ENCODE measurements at places on chromosomes 11 and 22. TPM values are rescaled to one million over a fixed set of nuclear protein-coding genes. Genes with fewer than 3 reads are reported as not detected.
A peak's percentile ranks its signal among the peaks of the same experiment; 100 is the strongest.

Gene KCNK4
- total RNA-seq: not detected

Gene ARHGAP42
- total RNA-seq: 11.2 TPM

GRCh38 chr11:123357990-123358827 lies 71.9 kb upstream of the GRAMD1B start:
- DNase-seq: no peak

GRCh38 chr11:110092515-110093406 lies at the start of gene ZC3H12C:
TSS of gene ZC3H12C (plus strand) at chr11:110093392. CDS start at chr11:110093412, 20 bp downstream.
- peak; percentile 85 for DNase-seq

GRCh38 chr11:130580891-130581492 lies 132.5 kb downstream of the ADAMTS15 start:
- DNase-seq: no peak

DNA sequence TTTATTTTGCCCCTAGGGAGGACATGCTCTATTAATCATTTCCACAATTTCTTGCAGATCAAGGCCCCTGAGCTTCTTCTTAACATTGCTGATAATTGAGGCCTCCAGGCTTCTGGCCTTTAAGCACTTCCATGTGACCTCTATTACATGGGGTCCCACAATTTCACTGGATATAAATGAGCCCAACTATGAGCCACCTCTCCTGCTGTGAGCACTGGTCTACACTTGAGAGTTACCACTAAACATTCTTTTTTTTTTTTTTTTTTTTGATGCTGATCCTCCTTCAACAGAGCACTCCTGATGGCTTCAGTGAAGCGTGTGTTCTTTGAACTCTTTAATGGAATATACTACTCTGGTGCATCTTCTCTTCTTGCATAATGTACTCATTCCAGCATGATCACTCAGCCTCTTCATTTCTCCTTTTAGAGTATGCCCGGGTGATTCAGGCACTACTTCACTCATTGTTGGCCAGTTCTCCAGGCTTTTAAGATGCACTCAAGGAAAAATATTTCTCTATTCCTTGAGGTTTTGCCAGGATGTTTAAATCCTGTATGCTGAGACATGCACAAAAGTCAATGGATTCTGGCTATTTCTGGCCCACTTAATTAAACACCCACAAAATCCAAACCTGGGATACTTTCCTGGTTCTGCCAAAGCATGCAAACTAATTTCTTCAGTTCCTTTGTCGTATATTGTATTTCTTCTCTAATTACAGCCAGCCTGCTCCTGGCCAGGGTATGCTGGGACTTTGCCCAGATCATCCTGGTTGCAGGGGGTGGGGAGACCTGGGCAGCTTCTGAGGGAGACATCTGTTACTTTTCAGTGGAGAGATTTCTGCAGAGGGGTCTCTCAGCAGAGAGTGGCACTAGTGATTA lies 257.8 kb upstream of the LUZP2 start:
- no peak for DNase-seq

Gene FDXACB1
- total RNA-seq: 0.70 TPM

Gene CAPN5
- 78.1 TPM for total RNA-seq

Gene TSSK2
- total RNA-seq: not detected

- no peak for DNase-seq
These were observed 12.1 kb downstream of the PPM1F start for GRCh38 chr22:21940521-21940920.

- peak; percentile 84 for DNase-seq
These were observed 6.1 kb downstream of the GNB1L start for GRCh38 chr22:19848298-19849224.

DNA sequence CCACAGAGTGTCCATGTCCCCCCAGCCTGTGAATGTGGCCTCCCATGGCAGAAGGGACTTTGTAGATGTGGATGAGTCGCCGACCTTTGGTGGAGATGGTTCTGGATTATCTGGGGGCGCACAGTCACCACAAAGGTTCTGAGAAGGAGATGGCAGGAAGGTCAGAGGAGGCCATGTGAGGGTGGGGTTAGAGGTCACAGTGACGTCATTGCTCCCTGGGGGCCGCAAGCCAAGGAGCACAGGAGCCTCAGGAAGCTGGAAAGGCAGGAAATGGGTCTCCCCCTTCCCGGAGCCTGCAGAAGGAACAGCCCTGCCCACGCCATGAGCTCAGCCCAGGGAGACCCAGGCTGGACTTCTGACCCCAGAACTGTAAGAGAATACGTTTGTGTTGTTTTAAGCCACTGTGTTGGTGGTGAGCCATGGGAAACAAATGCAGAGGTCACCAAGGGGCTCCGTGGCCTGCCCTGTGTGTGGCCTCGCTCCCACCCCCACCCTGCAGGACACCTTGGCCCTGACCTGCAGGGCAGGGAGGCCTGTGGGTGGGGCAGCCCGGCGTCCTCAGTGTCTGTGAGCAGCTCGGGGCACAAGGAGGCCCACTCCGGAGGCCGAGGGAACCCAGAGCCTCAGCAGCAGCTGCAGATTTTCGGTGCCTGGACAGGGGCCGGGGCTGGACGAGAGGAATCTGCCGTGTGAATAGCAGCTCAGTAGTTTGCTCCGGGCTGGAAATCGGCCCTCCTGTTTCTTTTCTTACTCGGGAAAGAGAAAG lies 32.1 kb downstream of the GRAMD4 start:
- DNase-seq: peak; percentile 79

DNA sequence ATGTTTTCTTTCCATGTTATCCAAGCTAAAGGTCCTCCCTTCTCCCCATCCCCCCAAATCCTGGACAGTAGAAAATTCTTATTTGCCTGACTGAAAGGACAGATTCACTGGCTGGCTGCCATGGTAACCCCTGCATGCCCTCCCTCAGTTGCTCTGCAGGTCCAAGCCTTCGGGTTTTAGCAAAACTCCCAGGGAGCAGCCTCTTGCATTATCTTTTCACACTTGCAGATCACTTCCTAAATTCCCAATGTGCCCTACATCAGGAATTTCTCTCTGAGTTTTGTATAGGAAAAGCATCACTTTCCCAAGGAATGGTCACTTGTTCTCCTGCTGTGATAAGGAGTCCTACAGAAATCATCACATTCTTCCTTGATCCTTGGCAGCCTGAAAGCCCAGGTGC lies 75.0 kb upstream of the TENM4 start:
- DNase-seq: no peak

- no peak for DNase-seq
These were observed 7.0 kb downstream of the RHBDD3 start for GRCh38 chr22:29260601-29261315.

DNA sequence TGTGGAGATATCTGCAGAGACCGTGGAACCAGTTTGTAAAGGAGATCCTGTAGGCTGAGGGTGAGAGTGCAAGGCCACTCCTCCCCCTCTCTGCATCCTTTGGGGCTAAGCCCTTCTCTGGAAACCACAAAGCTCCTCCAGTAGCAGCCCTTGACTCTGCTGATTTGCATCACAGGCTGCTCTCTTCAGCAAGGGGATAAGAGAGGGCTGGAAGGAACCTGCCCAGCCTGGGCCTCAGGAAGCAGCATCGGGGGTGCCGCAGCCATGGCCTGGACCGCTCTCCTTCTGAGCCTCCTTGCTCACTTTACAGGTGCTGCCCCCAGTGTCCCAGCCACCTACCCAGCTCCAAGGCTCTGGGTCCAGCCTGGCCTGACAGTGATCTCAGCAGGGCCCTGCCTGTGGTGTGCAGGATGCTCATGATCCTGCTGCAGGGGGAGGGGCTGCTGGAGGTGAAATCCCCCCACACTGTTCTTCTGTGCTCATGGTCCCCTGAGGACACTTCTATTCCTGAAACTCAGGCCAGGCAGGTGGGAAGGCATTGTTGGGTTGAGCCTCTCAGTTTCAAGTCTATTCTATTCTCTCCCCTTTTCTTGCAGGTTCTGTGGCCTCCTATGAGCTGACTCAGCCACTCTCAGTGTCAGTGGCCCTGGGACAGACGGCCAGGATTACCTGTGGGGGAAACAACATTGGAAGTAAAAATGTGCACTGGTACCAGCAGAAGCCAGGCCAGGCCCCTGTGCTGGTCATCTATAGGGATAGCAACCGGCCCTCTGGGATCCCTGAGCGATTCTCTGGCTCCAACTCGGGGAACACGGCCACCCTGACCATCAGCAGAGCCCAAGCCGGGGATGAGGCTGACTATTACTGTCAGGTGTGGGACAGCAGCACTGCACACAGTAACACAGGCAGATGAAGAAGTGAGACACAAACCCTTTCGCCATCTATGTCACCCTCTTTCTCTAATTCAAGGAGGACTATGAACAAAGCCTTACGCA lies 68.5 kb upstream of the IGLL5 start:
- DNase-seq: no peak

Gene DCHS1
- 2.5 TPM for total RNA-seq

Gene VSTM5
- total RNA-seq: not detected

Gene CASP4
- 16.4 TPM for total RNA-seq

Gene THRSP
- total RNA-seq: 48.6 TPM

Gene BBOX1
- total RNA-seq: 22.6 TPM

DNA sequence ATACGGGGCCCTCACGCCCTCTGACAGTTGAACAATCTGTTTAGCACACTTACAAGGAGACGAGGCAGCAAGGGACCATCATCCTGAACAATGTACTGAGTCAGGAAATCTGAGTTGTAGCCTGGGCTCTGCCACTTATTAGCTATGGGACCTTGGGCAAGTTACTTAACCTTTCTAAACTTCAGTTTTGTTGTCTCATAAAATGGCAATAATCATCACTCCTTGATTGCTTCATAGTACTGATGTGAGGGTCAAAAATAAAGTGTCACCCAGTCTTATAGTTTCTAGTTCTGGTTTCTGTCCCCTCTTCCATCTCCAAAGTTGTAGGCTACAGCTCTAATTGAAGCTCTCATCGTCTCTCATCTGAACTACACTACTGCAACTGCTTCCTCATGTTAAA lies 46.7 kb downstream of the RELT start:
- no peak for DNase-seq

- DNase-seq: peak; percentile 58
These were observed 682 bp downstream of the LARGE1 start for GRCh38 chr22:33919391-33920196.

Gene SGSM1
- 0.18 TPM for total RNA-seq

Gene GLB1L2
- total RNA-seq: 0.48 TPM

Gene MPZL3
- total RNA-seq: 5.8 TPM

Gene WNT11
- 3.4 TPM for total RNA-seq

DNA sequence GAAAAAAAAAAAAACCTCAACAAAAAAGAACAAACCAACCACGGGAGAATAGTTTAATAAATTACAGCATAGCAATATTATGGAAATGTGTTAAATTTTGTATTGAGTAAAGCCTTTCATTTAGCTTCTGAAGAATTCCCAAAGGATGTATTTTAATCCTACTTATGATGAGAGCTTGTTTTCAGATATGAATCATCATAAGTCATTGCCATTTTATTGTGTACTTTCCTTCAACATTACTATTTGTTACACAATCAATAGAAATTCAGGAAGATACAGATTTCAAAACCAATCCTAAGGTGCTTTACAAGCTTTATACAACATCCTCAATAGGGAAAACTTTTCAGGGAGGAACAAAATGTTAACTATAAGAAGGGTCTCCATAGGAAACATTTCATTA lies 200.6 kb upstream of the CTSC start:
- DNase-seq: no peak

Gene SLCO2B1
- total RNA-seq: 327 TPM

Gene MS4A3
- 0.25 TPM for total RNA-seq

Gene SCUBE1
- 2.9 TPM for total RNA-seq

DNA sequence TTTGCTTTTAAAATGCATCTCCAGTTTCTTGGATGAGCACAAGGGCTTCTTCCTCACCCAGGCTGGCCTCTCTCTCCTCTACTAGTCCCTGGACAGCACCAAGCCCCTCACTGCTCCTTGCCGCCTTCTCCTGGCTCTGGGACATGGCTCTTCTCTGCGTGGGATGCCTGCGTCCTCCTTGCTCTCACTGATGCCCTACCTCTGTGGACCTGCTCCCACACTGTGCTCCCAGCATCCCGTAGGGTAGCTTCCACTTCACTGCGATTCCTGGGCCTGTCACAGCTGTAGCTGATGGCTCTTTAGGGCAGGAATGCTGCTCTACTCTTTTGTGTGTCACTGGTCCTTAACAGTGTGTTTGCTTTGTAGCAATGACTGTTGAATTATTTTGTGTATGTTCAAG lies 136.3 kb downstream of the SNX19 start:
- no peak for DNase-seq

Gene APOL1
- total RNA-seq: 99.8 TPM

Gene OSBP2
- 0.63 TPM for total RNA-seq

DNA sequence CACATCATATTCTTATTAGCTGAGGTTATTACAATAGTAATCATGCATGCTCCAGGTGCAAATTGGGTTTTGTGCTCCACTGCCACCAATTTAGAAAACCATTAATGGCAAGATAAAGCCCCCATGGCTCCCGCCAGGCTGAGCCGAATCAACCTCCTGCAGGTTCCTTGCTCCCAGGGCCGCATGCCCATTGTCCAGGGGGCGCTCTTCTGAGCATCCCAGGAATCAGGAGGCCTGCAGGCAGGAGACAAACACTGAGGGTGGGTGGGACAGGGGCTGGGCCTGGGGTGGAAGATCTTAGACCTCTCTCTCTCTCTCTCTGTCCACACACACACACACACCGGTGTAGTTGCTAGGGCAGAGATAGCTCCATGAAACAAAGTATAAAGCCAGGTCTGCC lies 57.4 kb downstream of the BUD13 start:
- DNase-seq: no peak

Gene CSF2RB
- total RNA-seq: 1.1 TPM

DNA sequence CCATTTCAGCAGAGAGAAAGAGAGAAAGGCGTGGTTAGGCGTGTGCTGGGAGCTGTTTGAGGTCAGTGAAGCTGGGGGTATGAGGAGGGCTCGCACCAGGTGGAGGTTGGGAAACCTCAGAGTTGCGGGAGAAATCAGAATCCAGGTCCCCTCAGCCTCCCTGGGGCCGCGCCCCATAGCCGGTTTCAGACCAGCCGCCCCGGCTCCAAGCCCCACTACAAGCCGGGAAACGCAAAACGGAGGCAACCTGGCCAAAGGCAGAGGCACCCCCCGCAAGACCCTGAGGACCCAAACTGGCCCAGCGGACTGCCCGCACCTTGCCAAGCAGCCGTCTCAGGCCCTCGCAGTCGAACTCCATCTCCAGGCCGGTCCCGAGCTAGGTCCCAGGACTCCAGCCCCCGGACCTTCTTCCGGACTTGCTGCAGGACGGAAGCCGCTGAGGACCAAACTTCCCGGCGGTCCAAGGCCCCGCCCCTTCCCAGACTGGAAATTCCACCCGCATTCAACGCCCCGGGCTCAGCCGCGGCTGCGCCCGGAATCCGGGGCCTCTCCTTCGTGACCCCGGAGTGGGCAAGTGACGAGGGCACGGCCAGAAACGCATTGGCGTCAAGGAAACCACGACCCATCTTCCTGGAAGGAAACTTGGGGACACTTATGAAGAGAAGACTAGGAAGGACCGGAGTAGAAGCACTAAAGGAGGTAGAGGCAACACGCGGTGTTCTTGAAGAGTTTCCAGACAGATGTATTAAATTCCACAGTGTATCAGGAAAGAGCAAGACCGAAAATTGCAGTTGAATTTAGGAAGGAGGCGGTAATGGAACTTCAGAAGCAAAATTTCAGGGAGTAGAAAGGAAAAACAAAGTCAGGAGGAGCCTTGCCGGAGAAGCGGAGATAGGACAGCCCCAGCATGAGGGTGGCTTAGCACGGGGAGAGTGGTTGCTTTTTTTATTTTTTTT lies at the start of gene UEVLD:
Gene UEVLD (minus strand): TSS at position 438 of the 956 bp plus-strand sequence. CDS start 80 bp downstream, at position 358.
- DNase-seq: peak; percentile 92

All from left lobe of liver (tissue), 2 donors.